ENCODE measurements at places on chromosomes 16 and 17.

DNA sequence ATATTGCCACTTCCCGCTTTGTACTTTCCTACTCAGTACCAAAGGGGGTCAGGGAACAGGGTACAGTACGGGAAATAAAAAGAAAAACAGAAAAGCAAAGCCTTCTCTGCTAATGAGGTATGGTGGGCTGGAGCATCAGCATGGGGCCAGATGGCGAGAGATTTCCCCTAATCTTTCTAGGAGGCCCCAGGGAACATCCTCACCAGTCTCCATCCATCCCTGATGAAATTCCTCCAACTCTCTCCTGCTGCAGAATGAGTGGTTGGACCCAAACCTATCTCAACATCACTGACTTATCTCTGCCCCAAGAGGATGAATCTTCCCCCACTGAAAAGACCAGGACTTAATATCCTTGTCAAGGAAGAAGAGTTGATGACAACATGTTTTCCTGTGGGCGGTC, 185.6 kb downstream of the C16orf78 start:
- DNase-seq: no peak

GRCh38 chr17:49952912-49953497, 16.0 kb upstream of the DLX4 start:
- no peak for DNase-seq

- DNase-seq: no peak
These were observed 4.3 kb downstream of the CENPX start for GRCh38 chr17:82018152-82018988.

DNA sequence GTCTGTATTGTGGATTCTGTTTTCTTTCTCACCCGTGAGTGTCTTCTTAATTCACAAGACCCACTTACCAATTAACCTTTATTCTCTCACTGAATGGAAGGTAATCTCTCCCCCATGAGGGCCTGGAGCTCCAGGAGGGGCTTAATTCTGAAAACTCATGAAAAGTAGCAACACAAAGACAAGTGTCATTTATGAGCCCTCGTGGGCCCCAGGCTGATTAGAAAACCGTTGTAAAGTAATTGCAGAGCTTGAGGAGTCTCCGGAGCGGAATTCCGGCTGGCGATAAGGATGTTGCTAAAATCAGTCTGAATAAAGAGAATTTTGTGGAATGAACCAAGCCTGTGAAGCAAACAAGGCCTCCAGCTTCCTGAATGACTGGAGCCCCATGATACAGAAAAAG, 301.5 kb downstream of the HAPSTR1 start:
- DNase-seq: no peak

- DNase-seq: no peak
These were observed 20.5 kb upstream of the MILR1 start for GRCh38 chr17:64428406-64428805.

GRCh38 chr17:46136820-46137219, 56.4 kb downstream of the KANSL1 start:
- DNase-seq: no peak

DNA sequence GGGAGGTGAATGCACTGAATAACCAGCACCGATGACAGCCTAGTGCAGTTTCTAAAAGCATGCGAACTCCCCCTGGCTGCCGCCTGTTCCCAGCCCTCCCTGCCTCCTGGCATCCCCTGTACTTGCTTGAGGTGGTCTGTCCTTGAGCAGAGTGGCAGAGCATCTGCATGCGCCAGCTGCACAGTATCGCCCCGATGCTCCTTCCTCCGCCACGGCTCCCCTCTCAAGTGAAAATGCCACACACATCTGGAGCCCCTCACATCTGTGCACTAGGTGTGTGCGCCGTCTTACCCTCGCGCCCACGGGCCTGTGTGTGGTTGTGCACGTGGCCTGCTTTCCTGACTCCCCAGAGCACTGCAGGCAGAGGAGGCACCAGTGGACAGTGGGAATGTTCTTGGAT, 111.9 kb downstream of the CCDC182 start:
- DNase-seq: no peak

GRCh38 chr17:32492264-32492589, 5.4 kb downstream of the CDK5R1 start:
- DNase-seq: no peak

DNA sequence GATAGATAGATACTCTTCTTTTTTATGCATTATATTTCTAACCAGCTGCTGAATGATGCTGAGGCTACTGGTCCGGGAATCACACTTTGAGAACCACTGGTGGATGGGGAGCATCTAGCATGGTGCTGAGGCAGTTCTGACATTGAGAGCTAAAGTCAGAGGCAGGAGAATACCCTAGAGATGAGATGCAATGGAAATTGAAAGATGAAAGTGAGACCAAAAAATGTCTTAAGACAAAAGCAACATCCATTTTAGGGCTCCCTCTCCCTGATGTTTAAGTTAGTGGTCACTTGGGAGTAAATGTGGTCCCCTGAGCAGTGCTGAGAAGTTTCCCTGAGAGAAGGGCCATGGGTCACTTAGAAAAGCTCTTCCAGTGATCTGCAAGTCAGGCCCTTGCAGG, 6.8 kb downstream of the PCTP start:
- DNase-seq: no peak

- no peak for DNase-seq
These were observed 83.6 kb upstream of the PLEKHM1 start for GRCh38 chr17:45573924-45574770.

GRCh38 chr16:80994451-80994850, 12.2 kb downstream of the CMC2 start:
- no peak for DNase-seq

DNA sequence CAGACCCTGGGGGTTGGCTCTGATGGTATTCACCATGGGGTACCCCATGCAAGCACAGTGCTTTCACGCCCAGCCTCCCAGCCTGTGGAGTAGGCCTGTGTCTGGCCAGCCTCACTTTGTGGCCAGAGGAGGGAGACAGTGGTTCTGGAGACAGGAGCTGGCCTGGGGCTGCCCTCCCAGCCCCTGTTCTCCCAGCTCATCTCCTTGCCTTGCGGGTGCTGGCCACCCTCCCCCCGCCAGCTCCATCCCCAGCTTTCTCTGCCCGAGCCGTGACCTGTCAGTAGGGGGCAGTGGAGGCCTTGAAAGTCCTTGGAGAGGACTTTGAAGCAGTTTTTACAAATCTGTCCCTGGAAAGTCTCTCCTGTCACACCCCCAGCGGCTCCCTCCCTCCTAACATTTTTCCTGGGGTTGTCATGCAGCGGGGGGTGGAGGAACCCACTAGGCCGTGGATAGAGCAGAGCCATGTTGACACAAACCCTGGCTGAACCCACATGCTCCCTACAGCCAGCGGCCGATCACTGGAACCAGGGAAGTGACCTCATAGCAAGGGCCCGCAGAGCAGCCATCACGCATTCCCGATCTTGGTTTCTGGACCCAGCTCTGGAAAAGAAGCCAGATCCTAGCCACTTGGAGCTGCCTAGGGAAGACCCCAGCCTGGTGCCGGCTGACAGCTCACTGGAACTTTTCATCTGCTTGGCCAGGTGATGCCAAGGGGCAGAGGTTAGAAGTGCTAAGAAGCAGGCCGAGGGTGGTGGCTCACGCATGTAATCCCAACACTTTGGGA, 289.4 kb downstream of the SEC14L1 start:
- DNase-seq: peak; percentile 87

- no peak for DNase-seq
These were observed 10.3 kb downstream of the RFFL start for GRCh38 chr17:35053204-35053603.

DNA sequence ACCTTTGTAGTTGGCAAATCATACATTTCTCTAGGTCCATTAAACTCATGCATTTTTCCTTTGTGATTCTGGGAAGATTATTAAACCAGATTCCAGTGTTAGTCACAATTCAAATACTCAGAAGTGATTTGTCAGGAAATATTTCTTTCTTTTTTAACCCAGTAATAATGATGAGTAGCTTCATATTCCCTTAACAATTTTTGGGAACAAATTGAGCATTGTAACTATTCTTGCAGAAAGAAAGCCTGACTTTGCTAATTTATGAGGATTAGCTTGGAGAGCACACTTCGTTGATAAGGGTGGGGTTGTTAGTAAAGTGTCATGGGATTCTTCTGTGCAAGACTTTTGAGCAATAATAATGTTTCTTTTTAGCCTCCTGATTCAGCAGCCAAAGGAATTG, 18.7 kb upstream of the KRT24 start:
- no peak for DNase-seq

- DNase-seq: peak; percentile 66
These were observed 5.6 kb downstream of the SLC16A3 start for GRCh38 chr17:82234211-82235055.

Measured in Calu3 (cell line).